ENCODE measurements at places on chromosomes 5 and 9. TPM values are rescaled to one million over a fixed set of nuclear protein-coding genes. Genes with fewer than 3 reads are reported as not detected.

PCDHGA3 gene
- 0.17 TPM for total RNA-seq

LCN9 gene
- total RNA-seq = 4.8 TPM

SPATA31C1 gene
- not detected for total RNA-seq

IL9 gene
- not detected for total RNA-seq

- no peak for DNase-seq
These were observed 79.2 kb upstream of the PANK3 start for GRCh38 chr5:168658394-168658793.

GRCh38 chr9:22210936-22211335, 201.8 kb upstream of the CDKN2B start:
- peak; percentile 61 for DNase-seq

GRCh38 chr9:32508728-32509127, 17.3 kb downstream of the RIGI start:
- DNase-seq = no peak

DNA sequence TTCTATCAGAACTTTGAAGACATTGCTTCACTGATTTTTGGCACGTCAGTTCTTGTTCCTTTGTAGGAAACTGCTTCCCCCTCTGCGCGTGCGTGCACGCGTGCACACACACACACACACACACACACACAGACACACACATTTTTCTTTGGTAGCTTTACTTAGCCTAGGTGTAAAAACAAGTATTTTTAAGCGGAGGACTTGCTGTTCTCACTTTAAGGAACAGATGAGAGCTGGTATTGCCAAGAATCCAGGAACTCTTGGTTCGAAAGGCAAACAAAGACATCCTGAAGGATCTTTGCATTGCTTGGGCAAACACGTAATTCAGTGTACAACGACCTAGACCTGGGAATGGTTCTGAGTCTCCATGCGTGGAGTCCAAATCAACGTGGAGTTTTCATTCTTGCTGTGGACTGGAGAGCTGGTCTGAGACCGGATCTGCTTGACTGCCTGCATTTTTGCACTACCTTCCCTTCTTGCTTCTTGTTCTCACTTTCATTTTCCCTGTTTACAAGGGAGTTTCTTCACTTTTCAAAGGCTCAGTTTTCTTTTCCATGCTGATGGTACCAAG, 8.2 kb downstream of the TMEM268 start:
- no peak for DNase-seq
